ENCODE measurements at places on chromosomes 7 and 10.

- no peak for DNase-seq
Measured at GRCh38 chr10:15813415-15813814, 46.9 kb downstream of the MINDY3 start.

DNA sequence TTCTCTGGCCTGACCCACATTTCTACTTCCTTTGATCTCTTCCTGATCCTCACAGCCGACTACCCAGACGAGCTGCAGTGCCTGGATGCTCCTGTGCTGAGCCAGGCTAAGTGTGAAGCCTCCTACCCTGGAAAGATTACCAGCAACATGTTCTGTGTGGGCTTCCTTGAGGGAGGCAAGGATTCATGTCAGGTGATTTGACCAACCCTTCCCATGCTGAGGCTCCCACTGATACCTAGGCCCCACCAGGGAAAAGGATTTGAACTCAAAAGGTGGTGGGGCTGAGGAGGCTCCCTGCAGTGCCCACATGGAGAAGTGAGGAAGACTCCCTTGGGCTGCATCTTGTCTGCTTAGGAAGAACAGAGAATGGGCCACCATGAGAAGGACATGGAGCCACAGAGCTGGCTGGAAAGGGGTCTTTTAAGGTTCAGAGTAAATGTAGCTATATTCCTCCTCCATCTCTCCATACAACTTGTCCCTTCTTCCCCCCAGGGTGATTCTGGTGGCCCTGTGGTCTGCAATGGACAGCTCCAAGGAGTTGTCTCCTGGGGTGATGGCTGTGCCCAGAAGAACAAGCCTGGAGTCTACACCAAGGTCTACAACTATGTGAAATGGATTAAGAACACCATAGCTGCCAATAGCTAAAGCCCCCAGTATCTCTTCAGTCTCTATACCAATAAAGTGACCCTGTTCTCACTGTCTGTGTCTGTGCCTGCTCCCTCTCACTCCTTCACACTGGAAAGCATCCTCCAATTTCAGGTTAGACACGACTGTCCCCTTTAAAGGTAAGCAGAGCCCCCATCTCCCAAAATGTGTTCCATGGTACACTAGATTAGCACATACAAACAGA, 3.3 kb downstream of the PRSS1 start:
- DNase-seq, result no peak

GRCh38 chr7:131546583-131547141, 9.8 kb downstream of the PODXL start:
- peak; percentile 46 for DNase-seq

DNA sequence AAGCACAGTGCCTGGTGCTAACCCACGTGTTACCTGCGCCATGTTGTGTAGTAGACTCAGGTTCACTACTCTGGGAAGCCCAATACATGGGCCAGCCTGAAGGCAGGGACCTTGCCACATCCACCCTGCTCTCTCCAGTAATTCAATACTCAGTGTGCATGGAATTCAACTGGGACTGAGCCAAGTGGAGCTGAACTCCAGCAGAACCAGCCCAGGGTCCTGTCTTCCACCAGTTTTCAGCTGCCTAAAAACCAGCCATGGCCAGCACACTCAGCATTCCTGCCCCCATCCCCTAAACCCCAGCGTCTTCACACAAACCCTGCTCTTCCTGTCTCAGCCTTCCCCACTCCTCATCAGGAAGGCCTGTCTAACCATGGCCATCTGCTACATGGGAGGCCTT, 15.4 kb downstream of the FGF8 start:
- no peak for DNase-seq

DNA sequence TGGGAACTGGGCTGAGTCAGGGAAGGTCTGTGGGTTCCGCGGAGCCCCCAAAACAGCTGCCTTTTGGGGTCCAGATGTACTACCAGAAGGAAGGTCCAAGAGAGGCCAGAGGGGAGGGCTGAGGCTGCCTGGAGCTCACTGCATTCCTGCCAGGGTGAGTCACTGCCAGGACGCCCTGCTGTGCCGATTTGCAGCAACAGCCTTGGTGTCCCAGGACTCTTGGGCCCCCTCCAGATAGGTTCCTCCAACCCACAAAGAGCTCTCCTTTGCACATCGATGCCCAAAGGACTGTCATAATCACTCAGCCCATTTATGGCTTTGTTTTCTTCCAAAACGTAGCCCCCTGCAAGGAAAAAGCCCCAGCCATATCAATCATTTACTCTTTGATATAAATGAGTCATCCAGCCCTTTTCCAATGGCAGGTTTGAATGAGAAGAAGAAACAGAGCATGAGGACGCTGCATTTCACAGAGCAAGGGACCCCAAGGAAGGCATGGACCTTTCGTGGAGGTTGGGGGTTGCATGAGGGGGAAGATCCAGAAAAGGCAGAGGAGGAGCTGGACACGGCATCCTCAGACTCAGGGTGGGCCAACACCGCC, 32.2 kb upstream of the COL13A1 start:
- no peak for DNase-seq
